Effector memory CD8-positive, alpha-beta T cell (primary cell): ENCODE measurements at places on chromosomes 13 and 19.

DNA sequence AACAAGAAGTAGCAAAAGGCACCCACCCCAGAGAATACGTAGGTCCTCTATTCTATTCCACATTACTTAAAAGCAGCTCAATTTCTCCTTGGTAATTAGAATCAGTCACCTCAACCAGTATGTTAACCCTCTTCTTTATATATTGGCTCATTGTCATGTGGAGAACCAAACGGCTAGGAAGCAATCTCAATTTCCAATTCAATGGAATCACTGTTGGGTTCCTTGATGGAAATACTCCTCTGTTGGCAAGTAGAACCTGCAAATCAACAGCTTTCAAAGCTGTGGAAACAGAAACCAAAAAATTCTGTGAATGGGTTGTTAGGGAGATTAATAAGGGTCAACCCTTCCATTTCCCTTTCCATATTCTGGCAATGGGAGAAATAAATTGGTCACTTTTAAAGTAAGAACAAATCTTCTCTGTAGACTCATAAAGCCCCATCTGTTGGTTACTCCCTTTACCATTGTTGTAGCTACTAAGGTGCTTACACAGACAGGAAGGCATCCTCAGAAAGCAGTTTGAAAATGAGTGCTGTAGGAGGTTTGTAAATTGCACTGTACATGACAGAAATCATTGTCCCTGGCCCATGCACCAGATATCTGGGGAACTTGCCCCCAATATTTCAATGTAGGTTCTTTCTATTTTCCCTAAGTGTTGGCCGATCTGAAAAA lies 138.6 kb upstream of the UFM1 start:
- DNase-seq: no peak

DNA sequence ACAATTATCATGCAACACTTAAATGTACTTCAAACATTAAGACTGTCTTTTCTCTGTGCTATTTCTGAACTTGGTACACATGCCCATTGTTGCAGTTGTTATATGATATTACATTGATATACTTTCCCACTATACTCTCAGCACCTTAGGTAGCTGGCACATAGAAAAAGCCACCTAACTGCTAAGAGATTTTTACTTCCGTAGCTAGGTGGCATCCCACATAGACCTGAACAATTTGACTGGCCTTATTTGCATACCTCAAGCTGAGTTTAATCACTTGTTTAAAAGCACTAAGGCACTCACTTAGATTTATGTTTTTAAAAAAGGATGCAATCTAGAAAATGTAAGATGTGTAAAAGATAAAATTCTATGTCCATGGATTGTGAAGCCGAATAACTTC lies 194.2 kb downstream of the POU4F1 start:
- no peak for DNase-seq

DNA sequence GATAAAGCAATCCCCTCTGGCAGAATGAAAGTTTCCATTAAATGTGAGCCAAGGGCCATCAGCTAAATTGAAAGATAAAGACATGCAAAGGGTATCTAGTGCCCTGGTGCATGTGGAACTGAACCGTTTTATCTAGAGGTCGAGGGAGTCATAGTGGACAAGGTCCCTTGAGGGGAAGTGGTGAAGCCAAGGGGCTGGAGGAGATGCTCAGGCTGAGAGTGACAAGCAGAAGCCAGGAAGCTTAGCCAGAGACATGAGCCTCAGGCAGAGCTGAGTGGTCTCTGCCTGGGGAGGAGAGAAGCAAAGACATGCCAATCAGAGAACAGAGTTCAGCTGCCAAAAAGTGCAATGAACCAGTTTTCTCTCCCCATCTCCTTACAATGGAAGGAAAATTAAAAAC lies 68.1 kb upstream of the SLC10A2 start:
- DNase-seq: no peak

DNA sequence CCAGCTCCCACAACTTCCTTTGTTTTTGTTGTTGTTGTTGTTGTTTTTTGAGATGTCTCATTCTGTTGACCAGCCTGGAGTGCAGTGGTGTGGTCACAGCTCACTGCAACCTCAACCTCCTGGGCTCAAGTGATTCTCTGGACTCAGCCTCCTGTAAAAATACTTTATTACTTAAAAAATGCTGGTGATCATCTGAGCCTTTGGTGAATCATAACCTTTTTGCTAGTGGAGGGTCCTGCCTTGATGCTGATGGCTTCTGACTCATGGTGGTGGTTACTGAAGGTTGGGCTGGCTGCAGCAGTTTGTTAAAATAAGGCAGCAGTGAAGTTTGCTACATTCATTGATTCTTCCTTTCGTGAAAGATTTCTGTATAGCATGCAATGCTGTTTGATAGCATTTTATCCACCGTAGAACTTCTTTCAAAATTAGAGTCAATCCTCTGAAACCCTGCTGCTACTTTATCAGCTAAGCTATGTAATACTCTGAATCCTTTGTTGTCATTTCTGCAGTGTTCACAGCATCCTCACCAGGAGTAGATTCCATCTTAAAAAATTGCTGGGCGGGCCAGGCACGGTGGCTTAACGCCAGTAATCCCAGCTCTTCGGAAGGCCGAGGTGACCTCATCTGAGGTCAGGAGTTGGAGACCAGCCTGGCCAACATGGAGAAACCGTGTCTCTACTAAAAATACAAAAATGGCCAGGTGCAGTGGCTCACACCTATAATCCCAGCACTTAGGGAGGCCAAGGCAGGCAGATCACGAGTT lies 18.0 kb downstream of the ARHGAP35 start:
- DNase-seq: no peak

DNA sequence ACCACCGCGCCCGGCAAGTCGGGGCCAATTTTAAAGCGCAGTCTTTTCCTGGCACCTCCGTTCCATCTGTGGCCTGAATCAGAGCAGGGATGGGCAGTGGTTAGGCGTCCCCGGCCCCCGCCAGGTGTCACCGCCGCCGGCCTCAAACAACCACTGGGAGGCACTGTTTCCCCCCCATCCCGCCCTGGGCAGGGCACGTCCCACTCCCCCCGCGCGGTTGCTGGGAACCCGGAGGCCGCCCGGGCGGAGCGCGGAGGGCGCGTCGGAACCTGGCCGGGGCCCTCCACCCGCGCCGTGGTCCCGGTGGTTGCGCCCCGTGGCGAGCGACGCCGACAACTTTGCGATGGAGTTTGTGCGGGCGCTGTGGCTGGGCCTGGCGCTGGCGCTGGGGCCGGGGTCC lies at the start of gene GRIN3B:
Gene GRIN3B (plus strand): TSS at position 325 of the 400 bp plus-strand sequence. CDS start 19 bp downstream, at position 344.
- peak; percentile 41 for DNase-seq
